ENCODE measurements at places on chromosomes 1 and 21.

DNA sequence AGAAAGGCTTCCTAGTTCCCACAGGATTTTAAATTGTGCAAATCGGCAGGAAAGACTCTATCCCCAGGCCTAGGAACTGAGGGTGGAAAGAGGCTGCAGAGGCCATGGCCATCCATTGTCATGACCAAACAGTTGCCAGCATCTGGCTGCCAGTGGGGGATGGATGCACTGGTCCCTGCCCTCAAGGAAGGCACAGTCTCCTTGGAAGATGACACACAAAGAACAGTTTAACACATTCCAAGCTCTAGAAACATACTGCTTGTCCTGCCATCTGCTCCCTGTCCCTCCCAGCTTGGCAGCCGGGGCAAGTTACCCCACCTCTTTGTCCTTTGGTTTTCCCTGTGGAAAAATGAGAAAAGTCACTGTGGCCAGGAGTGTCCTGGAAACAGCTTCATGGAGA, 83.2 kb downstream of the BCAR3 start:
- no peak for DNase-seq

- no peak for DNase-seq
These were observed 38.9 kb upstream of the ZBTB18 start for GRCh38 chr1:244012202-244012601.

DNA sequence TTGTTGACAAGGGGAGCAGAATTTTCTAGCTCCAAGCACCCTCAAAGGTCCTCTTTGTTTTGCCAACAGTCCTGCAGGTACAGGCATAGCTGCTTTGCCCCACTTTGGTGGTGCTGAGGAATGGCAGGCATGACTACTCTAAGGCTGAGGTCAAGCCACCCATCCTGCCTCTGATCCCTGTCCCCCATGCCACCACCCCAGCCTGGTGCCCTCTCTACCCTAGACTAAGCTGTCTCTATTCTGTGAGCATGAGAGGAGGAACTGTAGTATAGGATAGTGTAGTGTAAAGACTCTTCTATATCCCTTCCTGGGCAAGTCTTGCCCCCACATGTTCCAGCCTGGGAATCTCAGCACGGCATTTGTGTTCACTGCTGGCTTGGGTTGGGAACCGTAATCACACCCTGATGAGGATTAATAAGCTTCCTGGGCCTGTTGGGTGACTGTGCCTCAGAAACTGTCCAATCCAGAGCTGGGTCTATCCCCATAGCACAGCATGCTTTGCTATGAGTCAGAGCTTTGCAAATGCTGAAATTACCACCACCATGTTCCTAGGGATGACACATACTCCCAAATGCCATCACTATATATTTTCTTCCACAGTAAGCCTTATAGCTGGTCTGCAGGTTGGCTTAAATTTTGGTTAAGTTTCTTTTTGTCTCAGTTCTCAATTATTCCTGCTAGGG, 105.7 kb upstream of the PPP2R5A start:
- DNase-seq, result no peak

GRCh38 chr1:29256979-29257804, 20.9 kb downstream of the PTPRU start:
- no peak for DNase-seq

DNA sequence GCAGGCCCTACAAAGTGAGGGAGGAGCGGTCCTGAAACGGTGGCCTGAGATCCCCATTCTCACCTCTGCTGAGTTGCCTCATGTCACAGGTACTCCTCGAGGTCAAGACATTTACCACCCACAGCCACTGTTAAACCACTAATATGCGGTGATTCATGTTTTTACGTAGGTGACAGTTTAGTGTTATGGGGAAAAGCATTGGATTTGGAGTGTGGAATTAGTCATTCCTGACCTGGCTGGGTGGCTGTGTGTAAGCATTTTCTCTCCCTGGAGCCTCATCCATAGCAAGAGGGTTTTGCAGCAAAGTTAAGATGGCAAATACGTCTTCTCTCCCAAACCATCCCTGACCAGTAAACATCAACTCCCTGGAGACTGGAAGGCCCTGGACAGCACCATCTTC, 57.8 kb upstream of the KCNJ6 start:
- no peak for DNase-seq

DNA sequence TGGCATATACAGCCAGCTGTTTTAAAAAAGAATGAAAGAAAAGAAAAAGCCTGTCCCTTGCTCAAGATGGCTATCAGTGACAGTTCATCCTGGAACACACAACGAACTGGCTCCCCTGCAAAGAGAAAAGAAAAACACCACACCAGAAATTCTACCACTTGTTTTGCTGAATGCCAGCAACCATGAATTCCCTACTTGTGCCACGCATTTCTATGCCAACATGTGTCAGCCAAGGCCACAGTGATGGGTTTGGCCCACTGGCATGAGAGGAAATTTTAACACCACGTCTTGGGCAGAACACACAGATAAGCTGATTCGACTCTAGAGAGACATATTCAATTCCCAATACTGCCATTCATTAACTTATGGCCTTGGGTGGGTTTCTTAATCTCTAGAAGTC, 64.0 kb downstream of the CAPZB start:
- DNase-seq, result no peak

- DNase-seq, result no peak
These were observed 10.1 kb downstream of the HECTD3 start for GRCh38 chr1:45001011-45001481.

DNA sequence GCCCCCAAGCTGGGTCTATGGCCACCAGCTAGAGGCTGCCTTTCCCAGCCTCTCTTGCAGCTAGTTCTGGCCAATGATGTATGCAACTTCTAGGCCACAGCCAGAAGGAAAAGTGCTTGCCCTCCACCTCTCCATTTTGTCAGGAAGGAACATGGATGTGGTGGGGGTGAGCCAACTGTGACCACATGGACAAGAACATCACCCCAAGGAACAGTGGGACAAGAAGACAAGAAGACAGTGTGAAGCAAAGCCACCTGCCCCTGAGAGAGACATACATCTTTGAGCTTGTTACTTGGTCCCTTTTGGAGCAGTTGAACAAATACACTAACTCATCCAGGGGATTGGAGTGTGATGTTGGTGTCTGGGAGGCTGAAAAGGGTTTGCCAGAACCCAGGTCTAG, 105.8 kb upstream of the EDN2 start:
- DNase-seq, result no peak

- DNase-seq, result no peak
These were observed 184.9 kb downstream of the SLC35F3 start for GRCh38 chr1:234089396-234089795.
